ENCODE measurements at places on chromosomes 5 and 9.

- no peak for DNase-seq
Observed at GRCh38 chr5:170108266-170108785, 2.6 kb downstream of the FOXI1 start.

DNA sequence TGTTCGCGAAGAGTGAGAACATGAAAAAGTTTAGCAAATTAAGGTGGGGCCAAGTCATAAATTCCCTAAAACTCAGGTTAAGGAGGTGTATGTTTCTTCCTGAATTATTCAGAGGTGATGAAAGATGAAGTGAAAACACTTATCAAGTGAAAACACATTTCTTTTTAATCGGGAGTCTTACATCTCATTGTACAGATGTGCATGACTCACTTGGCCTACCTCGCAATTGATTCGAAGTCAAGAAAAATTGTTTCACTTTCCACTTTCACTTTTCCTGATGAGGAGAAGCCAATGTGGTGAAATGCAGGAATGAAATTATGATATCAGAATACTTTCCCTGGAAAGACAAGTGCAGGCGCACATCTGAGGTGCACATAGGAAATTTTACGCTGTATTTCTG lies 78.7 kb downstream of the SLC25A46 start:
- no peak for DNase-seq

GRCh38 chr9:118928722-118929121 lies 440.5 kb downstream of the BRINP1 start:
- DNase-seq, result no peak

DNA sequence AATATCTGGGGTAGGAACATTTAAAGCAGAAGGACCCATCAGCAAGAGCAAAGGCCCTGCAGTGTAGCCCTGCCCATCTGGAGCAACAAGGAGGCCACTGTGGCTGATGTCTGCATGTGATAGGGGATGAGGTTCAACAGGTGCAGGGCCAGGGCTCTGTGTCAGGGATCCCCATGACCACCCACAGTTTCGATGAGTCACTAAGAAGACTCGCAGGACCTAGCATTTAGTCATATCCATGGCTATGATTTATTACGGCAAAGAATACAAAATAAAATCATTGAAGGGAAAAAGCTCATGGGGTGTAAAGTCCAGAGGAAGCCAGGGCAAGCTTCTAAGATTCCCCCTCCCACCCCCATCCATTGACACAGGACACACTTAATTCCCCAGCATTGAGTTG lies 188.6 kb downstream of the ADGRV1 start:
- no peak for DNase-seq

- DNase-seq, result no peak
Observed at GRCh38 chr9:110738982-110739381, 70.4 kb downstream of the MUSK start.

DNA sequence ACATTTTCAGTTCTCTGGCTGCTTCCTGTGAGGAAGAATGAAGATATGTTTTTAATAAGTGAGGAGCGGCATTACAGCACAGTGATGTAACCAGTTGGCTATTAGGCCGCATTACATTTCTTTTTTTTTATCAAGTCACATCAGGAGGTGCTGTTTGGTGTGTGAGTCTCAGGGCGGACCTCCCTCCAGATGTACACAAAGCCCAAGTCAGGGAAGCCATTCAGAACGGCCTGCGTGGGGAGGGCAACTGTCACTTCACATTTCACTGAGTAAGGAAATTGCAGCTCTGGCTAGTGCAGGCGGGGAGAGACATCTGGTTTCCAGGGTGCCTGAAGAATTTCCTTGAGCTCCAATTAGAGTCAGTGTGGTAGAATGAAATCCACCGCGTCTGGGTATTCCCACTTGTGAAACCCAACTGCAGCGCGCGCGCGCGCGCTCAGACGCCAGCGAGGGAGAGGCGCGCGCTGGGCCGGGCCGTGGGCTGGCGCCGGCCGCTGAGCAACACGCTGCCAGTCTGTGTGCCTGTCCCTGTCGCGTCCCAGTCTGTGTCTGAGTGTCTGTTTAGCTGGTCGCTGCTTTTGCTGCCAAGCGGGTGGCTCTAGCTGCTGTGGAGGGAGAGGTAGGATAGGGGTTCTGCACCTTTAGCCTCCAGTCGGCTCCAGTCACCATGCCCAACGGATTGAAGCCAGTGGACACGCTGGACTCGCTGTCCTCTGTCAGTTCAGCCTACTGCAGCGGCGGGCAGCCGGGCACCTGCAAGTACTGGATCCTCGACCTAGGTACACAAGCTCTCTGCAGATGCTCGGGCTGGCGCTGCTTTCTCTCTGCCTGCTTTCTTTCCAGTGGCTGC lies 140.8 kb upstream of the OTULINL start:
- DNase-seq, result peak; percentile 86

GRCh38 chr9:99041618-99042017 lies 63.3 kb upstream of the TGFBR1 start:
- DNase-seq, result no peak

DNA sequence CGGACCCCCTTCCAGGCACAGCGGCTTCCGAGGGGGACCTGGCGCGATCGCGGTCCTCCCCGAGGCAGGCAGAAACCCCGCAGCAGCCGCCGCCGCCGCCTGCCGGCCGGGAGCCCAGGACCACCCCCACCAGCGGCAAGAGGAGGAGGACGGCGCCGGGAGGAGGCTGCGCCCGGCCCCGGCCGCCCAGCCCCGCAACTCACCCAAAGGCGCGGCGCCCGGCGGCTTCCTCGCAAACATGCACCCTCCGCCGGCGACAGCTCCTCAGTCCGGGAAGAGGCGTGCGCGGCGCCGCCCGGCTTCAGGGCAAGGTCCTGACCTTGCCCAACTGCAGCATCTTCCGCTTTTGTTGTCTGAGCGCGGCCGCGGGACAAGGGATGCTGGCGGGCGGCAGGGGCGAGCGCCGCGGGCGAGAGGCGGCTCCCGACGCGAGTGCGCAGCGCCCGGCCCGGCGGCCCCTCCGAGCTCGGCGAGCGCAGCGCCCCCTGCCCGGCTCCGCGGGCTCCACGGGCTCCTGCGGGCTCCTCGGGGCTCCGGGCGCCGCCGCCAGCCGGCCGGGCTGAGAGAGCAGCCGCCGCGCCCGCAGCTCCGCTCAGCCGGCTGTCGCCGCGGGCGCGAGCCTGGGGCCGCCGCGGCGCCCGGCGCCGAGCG lies 507 bp downstream of the CTNND2 start:
- no peak for DNase-seq

- no peak for DNase-seq
Observed at GRCh38 chr5:14234204-14234603, 91.1 kb downstream of the TRIO start.

DNA sequence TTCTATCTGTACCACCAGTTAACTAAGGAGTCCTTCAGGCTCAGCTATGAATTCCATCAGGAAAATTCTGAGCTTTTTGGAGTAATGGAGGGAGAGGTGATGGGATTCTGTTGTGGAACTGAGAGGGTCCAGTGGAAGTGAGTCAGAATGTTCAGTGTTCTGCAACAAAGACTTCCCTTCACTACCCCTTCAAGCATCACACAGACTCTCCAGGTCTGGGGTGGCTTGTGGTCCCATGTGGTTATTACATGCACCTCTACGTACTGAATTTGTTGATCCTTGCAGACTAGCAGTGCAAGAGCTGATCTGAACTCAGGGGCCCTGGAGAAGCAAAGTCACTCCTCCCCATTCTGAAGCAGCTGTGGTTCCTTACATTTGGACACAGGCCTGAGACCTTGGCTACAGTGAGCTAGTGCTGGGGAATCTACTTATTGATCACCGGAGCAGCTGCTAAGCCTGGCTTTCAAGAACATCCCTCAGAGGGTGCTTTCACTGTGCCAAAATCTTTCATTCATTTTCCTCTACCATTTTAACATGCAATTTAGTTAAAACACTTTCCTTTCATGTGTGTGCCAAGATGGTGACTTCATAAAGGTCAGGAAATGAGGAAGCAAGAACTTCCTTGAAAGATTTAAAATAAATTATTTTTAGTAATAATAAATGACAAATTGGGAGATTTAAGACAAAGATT lies 75.0 kb upstream of the TNC start:
- no peak for DNase-seq

DNA sequence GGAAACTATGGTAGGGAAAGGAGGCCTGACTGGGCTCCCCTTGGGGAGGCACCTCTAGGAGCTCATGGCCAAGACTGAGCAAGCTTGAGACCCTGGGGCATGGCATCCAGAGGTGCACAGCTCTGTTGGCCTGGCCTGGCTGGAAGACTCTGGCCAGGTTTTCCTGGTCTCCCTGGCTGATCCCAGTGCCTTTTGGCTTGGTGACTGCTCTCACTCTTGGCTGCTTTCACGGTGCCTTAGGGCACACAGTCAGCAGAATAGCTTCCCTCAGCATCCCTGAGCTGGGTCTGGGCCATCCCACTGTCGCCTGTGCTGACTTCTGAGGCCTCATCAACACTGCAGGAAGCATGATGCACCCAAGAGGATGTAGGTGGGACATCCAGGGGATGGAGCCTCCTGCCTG lies 13.4 kb upstream of the DELE1 start:
- DNase-seq, result peak; percentile 26

- DNase-seq, result no peak
Observed at GRCh38 chr5:54553659-54554207, 36.2 kb downstream of the SNX18 start.

DNA sequence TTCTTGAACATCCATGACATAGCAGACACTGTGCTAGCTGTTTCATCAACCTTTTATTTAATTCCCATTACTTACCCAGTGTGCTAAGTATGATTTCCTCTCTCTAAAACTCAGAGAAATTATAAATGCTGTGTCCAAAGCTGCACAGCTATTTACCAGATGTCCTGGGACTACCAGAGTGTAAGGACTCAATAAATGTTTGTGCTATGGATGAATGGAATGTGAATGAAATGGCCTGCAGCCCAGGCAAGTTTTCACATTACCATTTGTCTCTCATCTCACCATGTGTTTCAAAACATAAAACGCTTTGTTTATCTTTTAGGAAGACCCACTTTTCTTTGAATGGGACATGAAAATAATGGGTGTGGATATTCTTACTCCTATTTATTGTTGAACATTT lies 96.2 kb downstream of the ARHGEF28 start:
- DNase-seq, result peak; percentile 26

- no peak for DNase-seq
Observed at GRCh38 chr9:133727876-133728441, 10.2 kb downstream of the SARDH start.
